ENCODE measurements at places on chromosomes 5 and 9.

DNA sequence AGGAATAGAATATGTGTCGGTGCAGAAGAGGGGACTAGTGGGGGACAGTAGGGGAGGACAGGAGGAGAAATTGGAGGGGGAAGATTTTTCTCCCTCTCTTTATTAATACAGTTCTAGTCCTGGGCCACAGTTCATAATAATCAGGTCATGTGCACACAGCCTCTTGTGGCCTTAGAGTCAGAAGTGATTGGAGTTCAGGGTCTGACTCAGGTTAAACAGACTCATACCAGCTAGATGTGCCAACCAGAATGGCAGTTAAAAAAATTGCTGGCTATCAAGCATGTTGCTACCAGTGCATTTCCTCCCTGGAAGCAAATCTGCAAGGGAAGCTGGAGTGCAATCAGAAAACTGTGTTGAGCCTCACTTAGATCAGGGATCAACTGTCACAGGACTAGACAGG lies 132.7 kb upstream of the MAP1B start:
- no peak for DNase-seq

DNA sequence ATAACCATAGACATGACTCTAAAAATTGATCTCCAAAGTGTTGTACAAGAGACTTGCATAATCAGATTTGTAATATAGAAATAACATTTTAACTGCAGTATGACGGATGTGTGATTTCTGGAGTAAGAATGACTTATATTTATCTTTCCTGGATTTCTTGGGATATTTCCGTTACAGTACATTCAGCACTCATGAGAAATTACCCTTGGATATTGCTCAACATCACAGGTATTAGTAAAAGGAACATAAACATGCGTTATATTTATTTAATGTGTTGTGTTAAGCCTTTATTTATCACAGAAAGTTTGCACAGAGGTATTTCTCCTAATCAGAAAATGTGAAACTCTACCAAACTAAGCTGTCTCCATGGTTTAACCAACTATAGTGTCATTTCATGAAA lies 1823.9 kb upstream of the C9orf72 start:
- DNase-seq, result no peak

GRCh38 chr9:134204991-134205578 lies 40.7 kb upstream of the RNU6ATAC start:
- DNase-seq, result no peak

DNA sequence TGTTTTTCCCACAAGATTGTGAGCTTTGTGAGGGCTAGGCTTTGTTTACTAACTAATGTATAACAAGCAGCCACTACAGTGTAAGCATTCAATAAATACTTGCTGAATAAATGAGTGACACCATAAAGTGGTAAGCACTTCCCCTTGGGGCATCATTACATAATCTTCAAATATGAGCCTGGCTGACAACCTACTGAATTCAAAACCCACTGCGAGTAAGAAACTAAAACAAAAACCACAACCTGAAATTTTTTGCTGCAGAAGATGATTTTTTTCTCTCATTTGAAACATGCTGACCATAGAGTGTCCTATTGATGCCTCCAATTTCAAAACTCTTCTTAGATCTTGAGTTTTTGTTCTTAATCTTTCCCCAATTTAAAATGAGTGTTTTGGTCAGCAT lies 331.3 kb upstream of the CCNG1 start:
- no peak for DNase-seq

DNA sequence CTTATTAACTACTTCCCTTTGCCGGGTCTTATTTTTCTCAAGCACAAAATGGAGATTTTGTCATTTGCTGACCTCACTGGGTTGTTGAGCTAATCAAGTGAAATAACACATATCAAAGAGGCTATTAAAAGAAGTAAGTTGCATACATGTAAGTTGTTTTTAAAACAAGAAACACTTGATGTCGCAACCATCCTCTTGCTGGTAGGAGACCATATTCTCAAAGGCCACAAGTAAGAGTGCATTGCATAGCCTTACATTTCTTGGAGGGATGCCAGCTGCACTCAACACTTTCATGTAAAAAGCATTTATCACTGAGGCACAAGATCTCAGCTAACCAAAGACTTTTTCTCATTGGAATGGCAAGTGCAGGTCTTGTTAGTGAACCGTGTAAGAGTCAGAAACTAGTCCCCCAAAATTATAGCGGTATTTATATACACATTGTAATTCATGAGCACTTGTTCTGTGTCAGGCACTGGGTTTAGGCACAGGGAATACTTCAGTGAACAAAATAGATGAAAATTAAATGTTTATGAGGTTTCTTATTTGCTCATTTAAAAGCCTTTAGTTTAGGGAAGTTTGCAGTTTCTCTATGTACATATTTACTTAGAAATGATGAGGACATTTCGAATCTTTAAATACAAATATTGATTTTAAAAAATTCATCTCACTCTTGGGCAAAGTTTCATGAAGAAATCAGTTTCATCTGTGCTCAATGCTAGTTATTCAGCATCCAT lies 72.0 kb downstream of the ZFAND5 start:
- DNase-seq, result no peak

Measured in activated T-cell treated with anti-CD3 and anti-CD28 coated beads for 1 hour (primary cell).